NCI-H1105 (cell line): ENCODE measurements at places on chromosomes 16 and 17.

DNA sequence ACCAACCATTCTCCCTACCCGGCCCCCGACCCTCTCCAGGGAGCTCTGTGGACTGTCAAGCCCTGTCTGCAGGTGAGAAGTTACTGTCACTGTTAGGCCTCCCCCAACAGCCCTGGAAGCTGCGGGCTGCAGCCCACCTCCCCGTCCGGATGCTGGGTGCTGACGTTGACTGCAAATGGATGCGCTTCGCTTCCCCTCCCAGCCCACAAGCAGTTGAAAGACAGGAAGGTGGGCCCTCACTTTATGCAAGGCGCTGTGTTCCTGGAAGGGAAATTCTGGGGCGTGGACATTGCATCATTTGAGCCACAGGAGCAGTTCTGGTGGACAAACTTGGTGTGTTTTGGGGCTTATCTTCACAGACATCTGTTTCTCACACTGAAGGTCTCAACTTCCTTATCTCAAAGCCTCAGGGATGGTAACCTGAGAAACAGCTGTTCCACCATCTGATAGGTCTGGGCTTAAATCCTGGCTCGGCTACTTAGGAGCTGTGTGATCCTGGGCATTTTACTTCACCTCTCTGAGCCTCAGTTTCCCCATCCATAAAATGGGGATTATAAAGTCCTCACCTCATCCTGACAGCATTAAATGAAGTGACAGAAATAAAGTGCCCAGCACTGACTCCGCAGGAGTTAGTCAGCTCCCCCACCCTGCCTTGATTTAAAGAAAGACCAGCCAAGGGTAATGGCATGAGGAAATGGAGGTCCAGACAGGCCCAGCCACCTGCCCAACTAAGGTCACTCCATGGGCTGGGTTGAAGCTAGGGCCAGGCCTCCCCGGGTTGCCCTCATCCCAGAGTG lies 4.6 kb upstream of the DRC7 start:
- no peak for DNase-seq

GRCh38 chr17:72872396-72872795 lies 220.1 kb downstream of the SLC39A11 start:
- DNase-seq: no peak

- DNase-seq: no peak
These were observed 1.3 kb downstream of the SLC2A4 start for GRCh38 chr17:7282752-7283321.

DNA sequence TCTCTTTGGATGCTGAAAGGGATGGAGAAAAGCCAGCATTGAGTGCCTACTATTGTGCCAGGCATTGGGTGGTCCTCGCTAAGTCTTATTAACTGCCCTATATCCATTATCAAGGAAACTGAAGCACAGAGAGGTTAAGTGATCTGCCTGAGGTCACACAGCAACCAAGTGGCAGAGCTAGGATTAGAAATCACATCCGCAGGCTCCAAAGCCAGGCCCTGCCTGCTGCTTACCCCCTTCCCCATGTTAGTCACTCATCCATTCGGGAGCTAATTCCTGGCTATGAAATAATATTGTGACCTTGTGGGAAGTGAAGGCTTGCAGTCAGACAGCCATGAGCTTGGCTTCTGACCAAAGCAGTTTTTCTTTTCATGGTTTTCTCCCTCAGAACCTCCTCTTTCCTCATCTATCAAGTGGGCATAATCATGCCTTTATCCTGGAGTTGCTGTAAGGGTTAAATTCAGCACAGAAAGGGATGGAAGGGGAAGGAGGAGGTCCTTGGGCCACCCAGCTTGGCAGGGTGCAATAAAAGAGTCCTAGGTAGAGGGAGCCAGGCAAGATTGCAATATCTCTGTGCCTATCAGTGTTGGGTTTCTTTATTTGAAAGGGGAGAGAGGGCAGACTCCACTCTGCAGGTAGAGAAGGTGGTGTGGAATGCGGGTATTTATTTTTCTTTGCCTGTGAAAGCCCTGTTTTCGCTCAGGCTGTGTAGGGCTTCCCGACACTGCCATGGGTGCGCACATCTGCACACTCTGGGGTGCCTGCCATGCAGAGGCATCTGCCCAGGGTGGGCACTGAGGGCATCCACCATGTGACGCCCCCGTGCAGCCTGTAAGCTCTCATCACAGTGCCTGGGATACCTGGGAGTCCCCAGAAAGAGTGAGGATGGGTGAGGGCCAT lies 11.3 kb downstream of the RAI1 start:
- peak; percentile 7 for DNase-seq
